ENCODE measurements at places on chromosomes 1 and 21.
A peak's percentile ranks its signal among the peaks of the same experiment; 100 is the strongest.

- DNase-seq = no peak
These were observed 515.9 kb downstream of the PLPP3 start for GRCh38 chr1:56063461-56063860.

GRCh38 chr1:234659538-234659937 is 49.6 kb upstream of the IRF2BP2 start:
- DNase-seq = no peak

DNA sequence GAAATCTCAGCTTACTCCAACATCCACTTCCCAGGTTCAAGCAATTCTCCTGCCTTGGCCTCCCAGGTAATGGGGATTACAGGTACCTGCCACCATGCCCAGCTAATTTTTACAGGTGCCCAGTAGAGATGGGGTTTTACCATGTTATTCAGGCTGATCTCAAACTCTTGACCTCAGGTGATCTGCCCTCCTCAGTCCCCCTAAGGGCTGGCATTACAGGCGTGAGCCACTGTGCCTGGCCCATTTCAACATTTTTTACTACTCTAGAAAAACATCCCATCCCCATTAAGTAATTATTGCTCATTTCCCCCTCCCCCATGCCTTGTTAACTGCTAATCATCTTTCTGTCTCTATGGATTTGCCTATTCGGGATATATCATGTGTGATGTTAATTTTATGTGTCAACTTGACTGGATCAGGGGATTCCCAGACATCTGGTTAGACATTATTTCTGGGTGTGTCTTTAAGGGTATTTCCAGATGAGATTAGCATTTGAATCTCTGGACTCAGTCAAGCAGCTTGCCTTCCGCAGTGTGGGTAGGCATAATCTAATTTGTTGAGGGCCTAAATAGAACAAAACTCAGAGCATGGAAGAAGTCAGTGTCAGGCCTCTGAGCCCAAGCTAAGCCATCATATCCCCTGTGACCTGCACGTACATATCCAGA is 33.0 kb upstream of the ZBTB8B start:
- no peak for DNase-seq

DNA sequence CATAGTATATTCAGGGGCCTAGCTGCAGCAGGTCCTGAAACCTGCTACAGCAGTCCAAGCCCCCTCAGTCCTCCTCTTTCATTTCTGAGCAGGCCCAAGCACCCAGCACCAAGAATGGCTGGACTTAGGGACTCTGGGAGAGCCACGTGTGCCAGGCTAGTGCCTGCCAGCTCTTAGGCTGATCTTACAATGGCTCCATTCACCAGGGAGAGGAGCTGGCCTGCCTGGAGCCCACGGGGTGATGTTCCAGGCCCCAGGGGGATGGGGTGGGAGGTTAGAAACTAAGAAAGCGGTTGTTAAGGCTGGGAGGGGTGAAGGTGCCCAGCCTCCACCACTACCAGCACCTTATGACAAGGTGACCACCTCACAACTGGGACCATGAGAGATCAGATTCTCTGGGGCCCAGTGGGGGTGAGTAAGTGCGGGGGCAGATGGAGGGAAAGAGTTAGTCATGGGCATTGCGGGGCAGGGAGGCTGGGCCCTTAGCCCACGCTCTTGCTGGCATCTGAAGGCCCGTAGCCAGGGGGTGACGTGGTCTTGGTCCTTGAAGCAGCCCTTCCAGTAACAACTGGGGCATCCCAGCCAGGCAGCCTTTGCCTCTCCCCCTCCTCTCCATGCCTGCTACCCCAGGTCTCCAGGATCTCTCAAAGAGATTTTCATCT is 30.3 kb upstream of the CLIC4 start:
- DNase-seq = no peak

DNA sequence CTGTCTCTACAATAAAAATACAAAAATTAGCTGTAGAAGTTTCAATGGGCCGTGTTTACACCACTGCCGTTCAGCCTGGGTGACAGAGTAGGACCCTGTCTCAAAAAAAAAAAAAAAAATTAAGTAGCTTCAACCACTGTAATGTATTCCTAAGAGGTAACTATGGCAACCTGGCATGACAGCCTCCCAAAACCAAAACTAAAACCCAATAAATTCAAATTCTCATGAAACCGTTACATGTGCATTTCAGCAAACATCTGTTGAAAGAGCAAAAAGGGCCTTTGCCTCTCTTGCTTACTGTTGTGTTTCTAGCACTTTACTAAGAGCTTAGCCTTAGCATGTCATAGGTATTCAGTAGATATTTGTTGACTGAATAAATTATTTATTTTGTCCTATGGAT is 33.5 kb downstream of the ODR4 start:
- DNase-seq = no peak

GRCh38 chr1:204589409-204590038 is 73.3 kb downstream of the MDM4 start:
- no peak for DNase-seq

- DNase-seq = no peak
These were observed 9.3 kb downstream of the SAMD11 start for GRCh38 chr1:932776-933602.

DNA sequence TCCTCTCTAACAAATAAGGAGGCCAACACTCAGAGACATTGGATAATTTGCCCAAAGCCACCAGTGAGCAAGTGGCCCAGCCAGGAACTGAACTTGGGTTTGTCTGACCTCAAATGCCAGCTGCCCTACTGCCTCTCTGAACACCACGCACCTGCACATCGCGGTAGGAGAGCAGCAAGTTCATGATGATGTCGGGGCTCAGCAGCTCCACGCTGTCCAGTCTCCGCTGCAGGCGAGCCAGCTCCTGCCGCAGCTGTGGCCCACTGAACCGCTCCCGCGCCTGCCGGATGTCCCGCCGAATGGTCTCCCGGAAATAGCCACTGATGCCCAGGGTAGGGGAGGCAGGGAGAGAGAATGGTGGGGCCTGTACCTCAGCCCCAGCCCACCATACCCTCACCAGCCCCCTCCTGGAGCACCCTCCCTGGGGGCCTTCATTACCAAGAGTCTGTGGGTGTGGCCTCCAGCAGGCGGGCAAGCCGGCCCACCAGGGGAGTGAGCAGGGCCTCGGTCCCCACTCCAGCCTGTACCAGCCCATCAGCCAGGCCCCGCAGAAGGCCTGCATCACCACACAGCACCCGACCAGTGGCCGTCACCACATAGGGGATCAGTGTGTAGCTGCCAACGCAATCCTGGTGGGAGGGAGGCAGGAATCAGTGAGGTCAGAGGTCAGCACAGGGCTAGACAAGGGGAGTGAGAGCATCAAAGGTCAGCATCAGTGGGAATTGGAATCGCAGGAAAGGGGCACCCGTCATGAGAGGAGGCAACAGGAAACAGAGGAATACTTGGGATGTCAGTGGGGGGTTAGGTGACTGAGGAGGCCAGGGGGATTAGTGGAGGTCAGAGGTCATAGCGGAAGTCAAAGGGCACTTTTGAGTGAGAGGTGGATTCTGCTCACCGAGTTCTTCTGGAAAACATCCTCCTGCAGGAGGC is 2.7 kb downstream of the MAP3K6 start:
- DNase-seq = no peak

DNA sequence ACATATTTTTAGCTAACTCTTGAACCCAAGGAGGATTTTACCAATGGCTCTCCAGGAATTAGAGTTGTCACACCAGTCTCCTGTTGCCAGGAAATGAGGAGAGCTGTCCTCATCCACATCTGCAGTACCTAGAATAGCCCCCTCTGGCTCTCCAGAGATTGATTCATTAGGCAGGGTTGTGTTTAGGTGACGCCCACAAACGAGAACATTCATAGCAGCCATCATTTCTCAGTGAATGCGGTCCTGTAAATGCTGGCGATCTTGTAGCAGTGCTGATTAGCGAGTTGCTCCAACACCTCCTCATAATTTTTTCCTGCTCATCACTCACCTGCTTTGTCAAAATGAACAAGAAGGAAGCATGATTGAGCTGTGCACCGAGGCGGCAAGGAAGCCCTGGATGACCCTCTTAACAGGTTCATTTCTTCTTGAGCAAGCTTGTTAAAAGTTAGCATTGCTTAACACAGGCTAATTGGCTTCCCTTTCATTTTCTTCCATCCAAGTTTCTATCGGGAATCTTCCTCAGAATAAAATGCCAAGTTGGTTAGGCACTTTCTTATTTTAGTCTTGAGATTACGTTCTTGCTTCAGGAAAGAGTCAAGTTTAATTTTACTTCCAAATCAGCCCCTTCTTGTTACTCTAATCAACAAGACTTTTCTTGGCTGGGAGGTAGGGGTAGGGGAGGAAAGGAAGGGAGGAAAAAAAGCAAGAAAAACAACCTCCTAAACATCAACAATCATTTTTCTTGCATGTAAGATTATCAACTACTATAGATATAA is 16.5 kb upstream of the KLHDC8A start:
- DNase-seq = no peak

- DNase-seq = no peak
These were observed 98.9 kb upstream of the SLC44A3 start for GRCh38 chr1:94721240-94721639.

DNA sequence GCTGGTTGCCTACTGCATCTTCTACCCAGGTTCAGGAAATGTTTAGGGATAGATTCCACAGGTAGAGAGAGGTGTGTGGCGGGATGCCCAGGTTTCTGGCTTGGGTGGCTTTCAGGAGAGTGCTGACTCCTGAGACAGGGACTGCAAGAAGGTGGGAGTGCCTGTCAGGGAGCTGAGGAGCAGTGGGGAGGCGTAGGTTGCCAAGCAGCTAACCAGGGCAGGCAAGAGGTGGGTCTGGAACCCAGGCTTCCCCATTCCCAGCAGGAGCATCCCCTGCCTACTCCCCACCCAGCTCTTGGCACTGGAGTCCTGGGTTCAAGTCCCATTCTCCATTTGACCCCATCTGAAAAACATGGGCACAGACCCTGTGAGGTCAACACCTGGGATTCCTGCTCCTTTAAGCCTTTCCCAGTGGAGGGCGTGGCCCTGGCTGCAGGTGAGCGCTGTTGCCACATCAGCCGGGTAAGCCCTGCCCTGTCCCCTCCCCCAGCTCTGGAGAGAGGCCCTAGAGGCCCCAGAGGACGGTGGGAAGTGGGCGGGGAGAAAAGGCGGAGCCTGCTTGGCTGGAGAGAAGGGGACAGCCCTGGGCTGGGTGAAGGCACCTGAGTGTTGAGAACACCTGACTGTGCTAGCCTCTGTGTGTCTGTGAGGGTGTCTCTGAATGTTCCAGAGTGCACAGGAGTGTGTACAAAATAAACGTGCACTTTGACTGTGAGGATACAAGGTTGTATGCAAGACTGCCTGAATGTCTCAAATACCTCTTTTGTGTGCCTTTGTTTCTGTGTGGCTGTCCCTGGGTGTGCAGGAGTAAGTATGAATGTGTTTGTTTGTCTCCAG is 14.0 kb upstream of the SYNC start:
- DNase-seq = peak; percentile 69

GRCh38 chr1:62241371-62242131 is 46.9 kb downstream of the L1TD1 start:
- DNase-seq = no peak

DNA sequence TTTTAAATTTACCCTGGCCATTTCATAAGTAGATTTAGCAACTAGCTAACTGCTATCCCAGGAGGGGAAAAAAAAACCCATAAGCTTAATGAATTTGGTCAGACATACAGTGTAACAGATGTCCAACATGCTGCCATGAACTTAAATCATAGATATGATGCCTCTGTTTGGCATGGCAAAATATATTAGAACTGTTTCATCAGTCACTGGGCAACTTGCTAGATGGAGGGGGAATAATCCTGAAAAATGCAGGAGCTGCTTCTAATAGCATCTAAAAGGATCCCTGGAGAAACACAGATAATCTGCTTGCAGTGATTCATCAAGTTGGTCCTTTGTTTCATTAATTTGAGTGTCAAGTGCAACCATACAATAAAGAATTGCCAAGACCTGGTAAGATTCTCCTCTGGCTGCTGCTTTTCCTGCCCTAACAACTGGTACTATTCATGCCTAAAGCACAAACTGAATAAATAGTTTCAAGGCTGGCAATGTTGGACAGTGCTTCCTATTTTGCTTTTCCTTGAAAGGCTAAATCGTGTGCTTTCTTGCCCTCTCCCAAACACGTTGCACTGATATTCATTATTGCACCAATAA is 1.5 kb upstream of the ST6GALNAC5 start:
- no peak for DNase-seq

- DNase-seq = no peak
These were observed 27.6 kb downstream of the C1orf216 start for GRCh38 chr1:35691080-35691479.

- no peak for DNase-seq
These were observed 48.6 kb downstream of the ITSN1 start for GRCh38 chr21:33690874-33691273.

GRCh38 chr21:45124596-45124995 is 50.2 kb downstream of the ADARB1 start:
- no peak for DNase-seq

GRCh38 chr1:37945743-37946702 is 830 bp downstream of the INPP5B start:
- peak; percentile 88 for DNase-seq

GRCh38 chr21:46180079-46180722 is 4.1 kb downstream of the SPATC1L start:
- DNase-seq = no peak

DNA sequence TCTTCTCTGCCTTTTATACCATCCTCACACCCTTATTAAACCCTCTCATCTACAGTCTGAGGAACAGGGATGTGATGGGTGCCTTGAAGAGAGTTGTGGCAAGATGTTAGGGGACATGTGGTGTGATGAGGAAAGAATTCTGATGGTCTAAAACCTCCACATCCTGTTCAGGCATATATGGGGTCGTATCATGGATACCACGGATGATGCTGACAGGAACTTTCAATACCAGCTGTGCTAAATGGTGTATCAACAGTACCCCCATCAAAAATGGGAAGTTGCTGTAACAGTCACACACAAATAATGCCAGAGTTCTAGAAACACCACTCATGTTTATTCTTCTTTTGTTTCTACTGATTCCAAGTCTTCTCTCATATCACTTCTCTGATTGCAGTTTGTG is 12.9 kb downstream of the OR2T6 start:
- DNase-seq = no peak

DNA sequence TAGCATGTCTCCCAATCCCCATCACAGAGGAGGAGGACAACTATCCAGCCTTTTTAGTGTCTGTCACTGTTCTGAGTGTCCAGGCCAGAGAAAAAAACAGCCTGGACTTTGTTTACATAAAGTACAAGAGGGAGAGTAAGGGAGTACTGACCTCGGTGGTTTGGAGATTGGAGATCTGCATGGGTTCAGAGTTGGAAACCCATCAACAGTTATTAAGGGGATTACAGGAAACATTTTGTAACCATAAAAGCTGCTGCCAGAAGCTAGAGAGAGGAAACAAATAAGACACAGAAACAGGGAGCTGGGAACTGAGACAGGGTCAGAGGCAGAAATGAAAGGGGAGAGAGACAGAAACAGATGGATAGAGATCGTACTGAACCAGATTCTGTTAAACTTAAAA is 131.5 kb upstream of the CTTNBP2NL start:
- DNase-seq = no peak

All from left cardiac atrium (tissue), 4 donors.